Right renal pelvis (tissue), 4 donors: ENCODE measurements at places on chromosomes 7 and 10. TPM values are rescaled to one million over a fixed set of nuclear protein-coding genes. Genes with fewer than 3 reads are reported as not detected.

DNA sequence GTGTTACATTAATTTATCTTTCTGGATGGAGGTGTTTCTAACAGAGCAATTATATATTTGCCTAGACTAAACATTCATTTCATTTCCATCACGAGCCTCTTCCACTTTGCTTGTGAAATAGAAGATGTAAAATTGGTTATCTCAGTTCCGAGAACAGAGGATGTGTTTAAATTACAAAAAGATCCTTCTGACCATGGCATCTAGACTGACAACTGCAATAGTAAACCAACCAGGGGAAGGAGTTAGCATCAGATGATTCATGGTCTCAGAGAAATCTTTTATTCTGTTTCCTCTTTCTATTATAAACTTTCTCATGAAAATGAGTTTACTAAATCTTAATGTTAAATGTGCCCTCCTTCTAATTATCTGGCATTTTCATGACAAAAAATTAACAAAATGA lies 149.8 kb upstream of the WDR11 start:
- no peak for DNase-seq

DNA sequence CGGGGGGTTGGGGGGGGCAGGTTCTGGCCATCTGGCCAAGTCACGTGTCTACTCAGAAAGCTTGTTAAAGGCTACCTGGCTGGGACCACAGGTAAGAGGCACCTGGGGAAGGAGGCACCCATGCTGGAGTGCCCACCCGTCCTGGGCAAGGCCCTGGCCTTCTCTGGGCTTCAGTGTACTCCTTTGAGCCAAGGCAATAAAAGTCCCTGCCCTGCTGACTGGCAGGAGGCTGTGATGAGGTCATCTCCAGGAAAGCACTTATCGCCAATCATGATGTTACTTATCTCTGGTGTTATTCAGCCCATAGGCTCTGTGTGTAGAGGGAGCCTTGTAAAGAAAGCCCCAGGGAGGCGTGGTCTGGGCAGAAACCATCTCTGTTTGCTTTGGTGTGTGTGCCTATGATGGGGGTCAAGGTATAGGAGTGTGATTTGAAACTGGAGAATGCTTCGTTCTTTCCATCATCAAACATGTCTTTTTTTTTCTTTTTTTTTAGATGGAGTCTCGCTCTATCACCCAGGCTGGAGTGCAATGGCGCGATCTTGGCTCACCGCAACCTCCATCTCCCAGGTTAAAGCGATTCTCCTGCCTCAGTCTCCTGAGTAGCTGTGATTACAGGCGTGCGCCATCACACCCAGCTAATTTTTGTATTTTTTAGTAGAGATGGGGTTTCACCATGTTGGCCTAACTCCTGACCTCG lies 2.5 kb upstream of the CLDN4 start:
- DNase-seq = no peak

DNA sequence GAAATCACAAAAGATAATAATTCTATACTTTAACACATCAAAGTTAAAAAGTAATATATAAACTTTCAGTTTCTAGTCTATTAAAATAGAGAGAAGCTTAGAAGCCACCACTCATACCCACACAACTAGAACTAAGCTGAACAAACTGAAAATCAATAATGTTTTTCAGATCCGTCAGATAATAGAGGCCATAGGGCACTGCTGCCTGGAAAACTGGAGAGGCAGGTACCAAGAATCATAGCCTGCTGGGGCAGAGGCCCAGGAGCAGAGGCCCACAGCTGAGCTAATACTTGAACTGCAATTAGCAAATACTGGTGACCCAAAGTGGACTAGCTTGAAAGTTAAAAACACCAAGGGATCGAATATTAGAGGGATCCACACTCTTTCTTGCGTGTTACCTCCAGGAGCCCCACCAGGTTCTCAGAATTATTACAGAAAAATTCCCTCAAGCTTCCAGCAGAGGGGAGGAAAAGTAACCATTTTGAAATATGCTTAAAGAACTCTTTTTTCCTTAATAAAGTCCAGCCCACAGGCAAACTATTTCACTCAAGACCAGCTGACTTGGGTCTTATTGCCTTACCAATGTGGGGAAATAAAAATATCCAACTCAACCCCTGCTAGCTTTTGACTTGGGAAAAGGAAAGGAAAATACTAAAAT lies 774.1 kb upstream of the IGFBP3 start:
- no peak for DNase-seq

DNA sequence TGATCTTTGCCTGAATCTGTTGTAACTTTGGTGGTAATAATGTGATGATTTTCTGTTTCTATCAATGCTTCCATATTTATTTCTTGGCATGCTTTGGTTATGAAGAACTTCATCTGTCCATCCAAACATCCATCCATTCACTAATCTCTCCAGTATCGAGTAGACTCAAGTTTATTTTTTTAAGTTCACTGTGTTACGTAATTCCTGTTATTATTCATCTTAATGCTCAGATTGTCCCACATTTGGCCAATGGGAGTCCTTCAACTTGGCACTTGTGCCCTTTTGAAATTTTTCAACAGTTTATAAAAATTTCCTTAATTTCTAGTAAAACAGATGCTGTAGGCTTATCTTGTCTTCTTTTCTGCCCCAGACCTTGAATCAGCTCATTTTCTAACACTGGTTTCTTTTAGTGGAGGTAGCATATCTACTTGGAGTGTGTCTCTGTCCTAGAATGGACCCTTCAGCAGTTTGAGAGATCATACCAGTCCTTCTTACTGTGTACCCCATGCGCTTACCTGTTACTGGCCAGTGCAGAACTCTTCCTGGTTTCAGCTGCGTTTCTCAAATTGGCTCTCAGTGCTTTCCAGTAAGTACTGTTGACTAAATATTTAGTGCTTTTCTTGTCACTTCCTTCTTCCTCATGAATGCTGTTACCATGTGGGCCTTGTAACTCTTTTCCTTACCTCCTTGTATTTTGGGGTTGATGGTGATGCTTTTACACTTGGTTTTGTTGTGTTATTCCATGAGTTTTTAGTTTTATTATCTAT lies 100.8 kb downstream of the MLLT10 start:
- DNase-seq = no peak

GRCh38 chr7:143049362-143049761 lies 2.8 kb upstream of the OR6V1 start:
- DNase-seq = no peak

DNA sequence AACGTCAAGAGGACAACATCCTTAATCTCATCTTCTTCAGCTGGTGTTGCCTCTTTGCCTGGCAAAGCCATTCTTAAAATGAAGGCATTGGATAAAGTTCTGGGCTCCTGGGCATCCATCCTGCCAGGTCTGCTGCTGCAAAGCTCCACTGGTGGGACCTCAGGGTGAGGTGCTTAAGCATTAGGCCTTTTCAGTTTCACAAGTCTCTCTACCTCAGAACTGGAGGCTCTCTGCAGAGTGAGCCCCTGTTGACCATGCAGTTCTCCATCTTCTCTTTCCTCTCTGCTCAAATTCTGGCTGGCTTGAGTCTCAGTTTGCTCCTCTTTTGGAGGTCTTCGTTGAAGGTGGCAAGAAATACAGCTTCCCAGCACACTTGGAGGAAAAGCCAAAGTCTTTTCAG lies 42.7 kb upstream of the BRAF start:
- no peak for DNase-seq

DNA sequence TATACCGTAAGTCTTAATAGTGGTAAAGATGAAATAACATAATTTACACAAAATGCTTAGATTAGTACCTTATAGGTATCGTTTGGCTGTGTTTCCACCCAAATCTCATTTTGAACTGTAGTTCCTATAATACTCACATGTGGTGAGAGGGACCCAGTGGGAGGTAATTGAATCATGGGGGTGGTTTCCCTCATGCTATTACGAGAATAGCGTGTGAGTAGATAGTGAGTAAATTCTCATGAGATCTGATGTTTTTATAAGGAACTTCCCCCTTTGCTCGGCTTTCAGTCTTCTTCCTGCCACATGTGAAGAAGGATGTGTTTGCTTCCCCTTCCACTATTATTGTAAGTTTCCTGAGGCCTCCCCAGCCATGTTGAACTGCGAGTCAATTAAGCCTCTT lies 426.3 kb upstream of the POT1 start:
- DNase-seq = no peak

- no peak for DNase-seq
These were observed 9.3 kb downstream of the ITGA8 start for GRCh38 chr10:15710455-15710854.

DNA sequence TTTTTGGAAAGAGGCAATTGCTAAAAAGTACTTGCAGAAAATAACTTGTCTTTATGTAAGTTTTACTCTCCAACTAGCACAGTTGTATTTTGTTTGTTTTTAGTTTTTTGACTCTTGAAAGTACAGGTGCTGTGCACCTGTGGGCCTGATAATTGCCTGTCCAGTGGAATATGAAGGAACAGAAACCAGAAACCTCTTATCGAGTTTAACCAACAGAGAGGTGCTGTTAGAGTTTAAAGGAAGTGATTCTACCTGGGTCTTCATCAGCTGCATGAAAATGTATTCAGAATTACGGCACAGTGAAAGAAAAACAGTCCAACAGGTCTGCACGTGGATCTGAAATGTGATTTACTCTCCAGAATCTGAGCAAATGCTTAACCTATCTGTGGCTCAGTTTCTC lies 326.6 kb upstream of the POM121L12 start:
- DNase-seq = no peak

DNA sequence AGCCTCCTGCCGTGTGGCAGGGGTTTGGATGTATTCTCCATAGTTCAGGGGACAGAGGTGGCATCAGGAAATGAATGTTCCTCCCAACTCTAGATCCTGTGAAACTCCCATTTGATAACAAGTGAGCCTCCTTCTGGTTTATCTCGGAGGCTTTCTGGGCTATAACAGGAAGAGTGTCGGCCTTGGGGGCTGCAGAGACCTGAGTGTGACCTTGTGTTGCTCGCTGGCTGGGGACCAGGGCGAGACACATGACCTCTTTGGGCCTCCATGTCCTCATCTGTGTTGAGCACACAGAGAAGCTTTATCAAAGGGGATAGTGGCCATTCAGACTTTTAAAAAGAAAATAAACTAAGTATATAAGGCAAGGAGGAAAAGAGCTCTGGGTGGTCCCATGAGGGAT lies 78.0 kb upstream of the SMNDC1 start:
- no peak for DNase-seq

GRCh38 chr7:92226981-92227380 lies 18.7 kb downstream of the KRIT1 start:
- DNase-seq = no peak

DNA sequence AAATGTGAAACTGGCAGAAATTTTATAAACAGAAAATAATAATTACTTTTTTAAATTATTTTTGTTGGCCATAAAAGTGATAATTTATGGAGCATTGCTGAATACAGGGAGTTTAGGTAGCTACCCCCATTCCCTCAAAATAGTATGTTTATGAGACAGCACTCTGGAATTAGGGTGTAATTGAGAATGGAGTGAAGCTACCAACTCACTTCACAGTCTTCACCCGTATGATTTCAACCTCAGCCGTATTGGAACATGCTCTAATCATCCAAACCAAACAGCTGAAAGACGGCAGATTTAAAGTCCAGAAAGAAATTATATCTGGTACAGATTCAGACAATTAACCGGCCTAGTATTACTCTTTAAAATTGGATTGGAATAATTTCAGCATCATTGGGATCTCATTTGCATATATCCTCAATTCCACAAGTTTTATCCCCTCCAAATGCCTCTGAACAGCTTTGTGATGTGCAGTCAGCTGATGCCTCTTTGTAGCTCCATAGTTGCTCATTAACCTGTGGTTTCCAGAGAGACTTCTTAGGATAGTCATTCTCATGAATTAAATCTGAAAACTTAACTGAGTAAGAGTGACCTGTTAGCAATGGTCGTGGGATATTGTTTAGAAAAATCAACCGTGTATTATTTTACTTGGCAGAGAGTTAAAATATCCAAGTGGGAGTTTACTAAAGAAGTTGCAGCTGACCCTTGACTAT lies 59.1 kb upstream of the GJD4 start:
- no peak for DNase-seq

DNA sequence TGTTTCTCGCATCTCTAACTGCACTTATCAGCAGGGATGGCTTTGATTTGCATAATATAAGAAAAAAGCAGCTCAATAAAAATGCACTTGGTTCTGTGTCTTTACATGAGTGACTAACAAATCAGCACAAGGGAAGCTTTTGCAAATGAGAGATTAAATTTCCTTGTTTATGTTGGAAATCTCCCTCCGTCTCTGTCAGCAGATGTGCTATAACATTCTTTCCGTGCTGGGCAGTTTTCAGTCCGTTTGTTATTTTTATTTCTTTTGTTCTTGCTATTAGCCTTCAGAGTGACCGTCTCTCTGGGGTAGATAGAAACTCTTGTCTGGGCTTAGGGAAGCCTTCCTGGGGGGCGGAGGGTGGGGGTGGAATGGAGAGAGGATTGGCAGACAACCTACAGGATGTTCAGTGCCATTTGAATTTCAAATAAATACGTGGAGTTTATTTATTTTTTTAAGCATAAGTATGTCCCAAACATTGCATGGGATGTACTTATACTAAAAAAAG lies 96.0 kb downstream of the GATA3 start:
- no peak for DNase-seq

- no peak for DNase-seq
These were observed 148.8 kb upstream of the NRP1 start for GRCh38 chr10:33483124-33483815.

DNA sequence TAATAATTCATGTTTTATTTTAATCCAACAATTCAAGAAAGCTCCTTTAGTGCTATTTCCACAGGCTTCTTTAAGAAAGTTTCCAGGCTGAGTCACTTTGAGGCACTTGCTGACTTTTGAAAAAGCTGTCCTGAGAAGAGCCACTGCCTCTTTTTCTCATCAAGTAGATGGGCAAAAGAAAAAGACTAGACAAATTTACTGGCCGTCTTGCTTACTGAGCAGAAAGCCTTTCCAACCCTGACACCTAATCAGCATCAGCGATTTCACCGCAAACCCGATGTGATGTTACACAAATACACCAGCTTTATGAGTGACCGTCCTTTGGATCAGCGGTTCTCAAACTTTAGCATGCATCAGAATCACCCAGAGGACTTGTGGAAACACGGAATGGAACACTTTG lies 24.3 kb downstream of the CTTNBP2 start:
- DNase-seq = no peak

ABCB8 gene
- polyA plus RNA-seq = 20.5 TPM

FOXI2 gene
- polyA plus RNA-seq = 1.2 TPM

CCDC146 gene
- polyA plus RNA-seq = 16.7 TPM

FXYD4 gene
- polyA plus RNA-seq = not detected

PAPOLB gene
- polyA plus RNA-seq = 0.16 TPM

SPDYE5 gene
- 1.7 TPM for polyA plus RNA-seq

PPP3CB gene
- polyA plus RNA-seq = 70.3 TPM
